ENCODE measurements at places on chromosomes 16 and 17. TPM values are rescaled to one million over a fixed set of nuclear protein-coding genes. Genes with fewer than 3 reads are reported as not detected.

- DNase-seq: no peak
Observed at GRCh38 chr16:87821376-87822107, 47.8 kb downstream of the SLC7A5 start.

DNA sequence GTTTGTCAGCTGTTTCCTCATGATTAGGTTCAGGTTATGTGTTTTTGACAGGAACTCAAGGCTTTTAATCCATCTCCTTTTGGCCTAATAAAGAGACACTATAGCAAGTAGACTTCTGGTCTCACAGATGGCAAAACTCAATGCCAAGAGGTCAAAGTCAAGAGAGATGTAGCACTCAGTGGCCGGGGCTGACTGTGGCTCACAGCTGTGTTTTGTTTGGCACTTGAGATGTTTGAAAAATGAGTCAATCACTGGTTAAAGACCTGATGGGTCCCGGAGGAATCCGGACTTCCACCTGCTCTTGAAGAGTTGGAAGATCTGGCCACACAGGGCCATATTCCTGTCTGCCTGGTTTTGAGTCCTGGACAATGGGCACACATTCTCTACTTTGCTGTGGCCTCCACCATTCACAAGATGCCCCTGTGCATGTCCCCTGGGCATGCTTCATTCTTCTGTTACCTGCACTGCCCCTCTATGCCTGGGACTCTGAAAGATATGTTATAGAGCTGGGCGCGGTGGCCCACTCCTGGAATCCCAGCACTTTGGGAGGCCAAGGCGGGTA is 210.3 kb downstream of the SNX29 start:
- DNase-seq: no peak

DNA sequence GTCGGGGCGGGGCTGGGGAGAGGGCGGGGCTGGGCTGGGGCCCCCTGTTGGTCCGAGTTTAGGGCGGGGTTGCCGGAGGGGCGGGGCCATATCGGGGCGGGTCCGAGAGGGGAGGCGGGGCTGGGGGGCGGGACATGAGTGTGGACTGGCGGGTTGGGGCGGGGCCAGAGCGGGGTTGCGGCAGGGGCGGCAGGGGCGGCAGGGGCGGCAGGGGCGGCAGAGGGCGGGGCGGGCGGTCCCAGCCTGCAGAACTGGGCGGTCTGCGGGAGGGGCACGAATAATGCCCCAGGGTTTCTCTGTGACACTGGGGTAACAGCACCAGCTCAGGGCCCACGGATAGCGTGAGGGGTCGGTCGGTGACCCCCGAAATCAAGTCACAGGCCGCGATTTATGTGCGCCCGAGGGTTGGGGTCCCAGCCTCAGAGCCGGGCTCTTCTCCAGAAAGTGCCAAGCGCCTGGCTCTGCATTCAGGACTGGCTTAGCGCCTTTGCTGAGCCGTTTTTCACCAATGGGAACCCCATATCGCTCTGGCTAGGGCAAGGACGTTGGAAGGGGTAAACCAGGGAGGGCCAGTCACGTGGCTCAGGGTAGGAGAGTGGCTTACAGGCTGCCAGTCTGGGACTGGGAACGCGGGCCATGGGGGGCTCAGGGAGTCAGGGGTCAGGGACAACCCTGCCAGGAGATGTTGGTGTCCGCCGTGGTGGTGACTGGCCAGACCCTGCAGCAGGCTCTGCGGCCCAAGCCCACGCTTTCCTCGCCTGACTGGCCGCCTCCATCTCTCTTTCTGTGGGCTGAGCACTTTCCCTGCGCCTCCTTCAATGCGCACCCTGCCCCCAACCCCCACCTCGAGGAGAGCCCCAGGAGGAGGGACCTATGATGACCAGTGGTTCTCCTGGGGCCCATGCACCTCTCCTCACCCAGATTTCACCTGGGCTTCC is 1.2 kb upstream of the METTL26 start:
- peak; percentile 97 for DNase-seq

- peak; percentile 84 for DNase-seq
Observed at GRCh38 chr16:11232852-11233726, 22.9 kb downstream of the SOCS1 start.

GRCh38 chr17:33240362-33240761 is 52.7 kb downstream of the ASIC2 start:
- DNase-seq: no peak

- no peak for DNase-seq
Observed at GRCh38 chr16:89061590-89062380, 31.9 kb upstream of the ACSF3 start.

DNA sequence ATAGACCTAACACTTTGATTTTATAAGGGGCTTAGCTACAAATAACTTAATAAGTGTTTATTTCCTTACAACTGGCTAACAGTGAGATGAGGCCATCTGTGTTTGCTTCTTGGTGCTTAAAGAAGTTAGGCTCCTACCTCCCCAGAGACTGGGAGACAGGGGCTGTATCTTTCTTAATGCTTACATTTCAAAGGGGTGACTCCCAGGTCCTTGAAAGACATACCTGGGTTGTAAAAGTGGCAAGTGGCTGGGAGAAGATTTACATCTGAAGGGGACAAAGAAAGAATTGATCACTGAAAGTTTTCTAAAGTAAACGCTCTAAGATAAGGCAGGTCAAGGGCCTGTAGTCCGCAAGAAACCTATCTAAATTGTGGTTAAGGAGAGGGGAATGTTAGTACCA is 196.8 kb downstream of the CNTNAP4 start:
- DNase-seq: no peak

GRCh38 chr17:9465210-9465921 is 110.3 kb downstream of the STX8 start:
- no peak for DNase-seq

DNA sequence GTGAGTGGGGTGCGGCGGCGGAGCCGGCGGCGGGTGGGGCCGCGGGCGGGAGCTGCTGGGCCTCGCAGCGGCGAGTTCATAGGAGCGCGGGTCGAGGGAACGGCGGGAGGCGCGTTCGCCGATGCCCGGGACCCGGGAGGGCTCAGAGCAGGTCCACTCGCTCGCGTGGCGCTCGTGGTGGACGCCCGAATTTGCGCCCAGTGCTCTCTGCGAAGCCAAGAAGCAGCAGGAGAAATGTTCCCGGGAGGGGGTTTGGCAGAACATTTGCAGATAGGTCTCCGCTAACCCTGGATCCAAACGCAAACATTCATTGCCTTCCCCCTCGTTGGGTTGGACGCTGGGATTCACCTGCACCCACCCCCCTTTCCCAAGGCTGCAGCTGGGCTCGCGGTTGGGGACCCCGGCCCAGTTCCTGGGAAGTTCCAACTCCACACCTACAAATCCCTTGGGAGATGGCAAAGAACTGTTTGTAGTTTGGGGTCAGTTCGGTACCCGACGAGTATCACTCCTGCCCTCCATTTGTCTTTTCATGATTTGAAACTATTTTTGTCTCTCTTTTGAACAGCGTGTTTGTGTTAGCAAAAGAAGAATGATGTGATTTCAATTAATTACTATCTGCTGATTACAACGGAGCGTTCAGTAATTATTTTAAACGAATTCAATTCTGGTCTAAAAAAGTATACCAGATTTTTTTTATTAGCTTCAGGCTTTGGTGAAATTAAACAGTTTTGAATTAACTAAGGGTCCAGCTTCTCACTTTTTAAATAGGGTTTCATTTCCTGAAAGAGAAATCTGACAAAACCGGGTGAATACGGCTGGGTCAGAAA is 2.3 kb downstream of the NTN1 start:
- no peak for DNase-seq

DNA sequence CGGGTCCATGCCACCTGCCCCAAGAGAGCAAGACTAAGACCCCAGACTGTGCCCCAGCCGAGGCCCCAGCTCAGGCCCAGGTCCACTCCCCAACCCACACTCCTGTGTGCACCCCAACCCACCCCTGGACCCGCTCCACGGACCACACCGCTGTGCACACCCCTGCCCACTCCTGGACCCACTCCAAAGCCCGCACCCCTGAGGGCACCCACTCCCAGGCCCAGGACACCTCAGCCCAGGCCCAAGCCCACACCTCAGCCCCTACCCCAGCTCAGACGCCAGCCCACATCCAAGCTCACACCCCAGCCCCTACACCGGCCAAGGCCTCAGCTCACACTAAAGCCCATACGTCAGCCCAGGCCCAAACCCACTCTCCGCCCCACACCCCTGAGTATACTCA is 1.1 kb downstream of the SPEM3 start:
- DNase-seq: no peak

GRCh38 chr16:7456211-7456610 is 123.6 kb downstream of the RBFOX1 start:
- no peak for DNase-seq

DNA sequence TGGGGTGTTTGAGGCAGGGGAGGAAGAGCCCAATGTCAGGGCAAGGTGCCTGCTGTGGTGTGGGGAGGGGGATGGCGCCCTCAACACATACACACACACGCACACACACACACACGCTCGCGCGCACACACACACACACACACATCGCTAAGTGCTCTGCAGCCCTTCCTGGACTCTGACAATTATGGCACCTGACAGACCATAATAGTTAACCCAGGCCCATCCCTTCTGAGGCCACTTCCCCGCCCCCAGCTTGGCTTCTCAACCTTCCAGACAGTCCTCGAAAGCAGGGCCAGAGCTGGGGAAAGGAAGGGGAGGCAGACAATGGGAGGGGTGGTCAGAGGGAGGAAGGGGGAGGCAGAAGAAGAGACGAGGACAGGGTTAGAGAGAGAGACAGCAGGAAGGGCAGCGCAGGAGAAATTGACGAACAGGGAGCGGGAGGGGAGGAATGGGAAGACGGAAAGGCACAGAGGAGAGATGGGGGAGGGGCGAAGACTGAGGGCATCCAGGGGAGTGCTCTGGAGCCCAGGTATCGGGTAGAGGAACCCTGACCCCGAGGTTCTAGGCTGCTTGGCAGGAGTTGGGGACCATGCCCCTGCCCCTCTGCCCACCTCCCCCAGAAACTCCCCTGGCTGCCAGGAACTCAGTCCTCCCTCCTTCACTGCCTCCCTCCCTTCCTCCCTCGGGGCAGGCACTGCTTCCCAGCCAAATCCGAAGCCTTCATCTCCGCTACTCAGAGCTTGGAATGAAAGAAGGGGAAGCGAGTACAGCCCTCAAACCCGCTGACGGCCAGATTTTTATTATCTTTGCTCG is 4.0 kb downstream of the SRCIN1 start:
- DNase-seq: peak; percentile 84

GRCh38 chr16:29700253-29700987 is 21.4 kb downstream of the QPRT start:
- peak; percentile 83 for DNase-seq

- DNase-seq: no peak
Observed at GRCh38 chr17:74156878-74157277, 46.6 kb upstream of the RPL38 start.

DNA sequence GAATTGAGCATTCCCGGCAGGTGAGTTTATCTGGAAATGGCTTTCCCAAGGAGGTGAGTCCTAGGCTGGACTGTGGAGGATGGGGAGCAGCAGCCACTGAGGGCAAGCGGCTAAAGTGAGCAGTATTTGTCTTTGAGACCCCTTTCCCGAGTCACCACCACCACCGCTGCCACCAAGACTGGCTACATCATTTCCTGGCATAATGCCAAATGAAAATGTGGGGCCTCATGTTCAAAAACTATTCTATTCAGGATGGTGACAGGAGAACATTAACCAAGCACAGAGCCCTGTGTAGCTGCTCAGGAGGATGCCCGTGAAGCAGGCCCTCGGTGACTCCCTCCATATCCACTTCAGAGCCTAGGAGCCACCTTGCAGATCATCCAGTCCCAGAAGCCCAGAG is 46.0 kb downstream of the NOG start:
- no peak for DNase-seq

GRCh38 chr16:78813661-78814311 is 714.3 kb downstream of the WWOX start:
- DNase-seq: no peak

GRCh38 chr17:16273499-16273898 is 56.5 kb downstream of the PIGL start:
- no peak for DNase-seq

- DNase-seq: peak; percentile 88
Observed at GRCh38 chr17:38730526-38731379, 612 bp downstream of the CISD3 start.

DNA sequence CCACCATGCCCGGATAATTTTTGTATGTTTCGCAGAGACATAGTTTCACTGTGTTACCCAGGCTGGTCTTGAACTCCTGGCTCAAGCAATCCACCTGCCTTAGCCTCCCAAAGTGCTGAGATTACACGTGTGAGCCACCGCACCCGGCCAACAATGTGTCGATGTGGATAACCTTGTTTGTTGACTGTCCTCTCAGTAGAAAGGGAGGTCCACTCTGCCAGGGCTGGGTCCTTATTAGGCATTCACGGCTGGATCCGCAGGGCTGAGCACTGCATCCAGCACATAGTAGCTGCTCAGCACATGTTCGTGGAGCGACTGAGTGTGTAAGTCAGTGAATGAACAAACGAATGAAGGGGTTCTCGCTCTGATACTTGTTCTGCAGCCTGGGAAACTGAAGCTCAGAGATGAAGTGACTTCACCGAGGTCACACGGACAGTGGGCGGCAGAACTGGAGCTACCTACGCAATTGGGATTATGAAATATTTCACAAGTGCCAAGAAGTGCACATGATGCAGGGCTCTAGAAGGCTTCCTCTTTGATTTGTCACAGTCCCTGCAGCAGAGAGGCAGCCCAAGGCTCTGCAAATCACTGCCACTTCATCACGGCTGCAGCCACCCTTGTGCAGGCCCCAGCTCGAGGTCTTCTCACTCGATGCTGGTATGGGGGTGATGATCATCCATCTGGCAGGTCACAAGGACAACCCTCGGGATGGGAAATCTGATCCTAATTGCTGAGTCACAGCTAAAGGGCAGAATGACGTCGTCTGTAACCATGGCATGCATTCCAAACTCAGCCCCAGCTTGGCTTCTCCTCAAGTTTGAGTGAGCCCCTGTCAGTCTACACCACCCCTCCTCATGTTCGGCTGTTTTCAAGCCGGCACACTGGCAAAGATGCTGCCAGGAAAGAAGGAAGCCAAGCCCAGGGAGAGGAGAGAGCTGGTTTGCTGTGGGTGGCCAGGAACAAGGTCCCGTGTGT is 28.0 kb upstream of the SNN start:
- DNase-seq: peak; percentile 73

DNA sequence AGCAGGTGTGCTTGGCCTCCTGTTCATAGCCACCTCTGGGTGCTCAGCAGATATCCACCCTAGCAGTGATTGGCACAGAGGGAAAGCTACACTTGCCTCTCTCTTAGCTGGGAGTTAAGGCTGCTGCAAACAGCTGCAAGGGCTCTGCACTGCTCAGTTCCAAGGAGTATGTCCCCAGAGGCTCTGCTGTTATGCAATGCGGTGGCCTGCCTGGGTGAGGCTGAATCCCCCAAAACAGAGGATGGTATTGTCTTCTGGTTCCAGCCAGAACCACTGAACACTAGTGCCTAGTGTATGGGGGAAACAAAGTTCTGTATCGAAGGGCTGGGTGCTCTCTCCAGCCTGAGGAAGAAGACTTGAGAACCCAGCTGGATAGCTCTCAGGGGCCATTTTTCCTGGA is 16.8 kb downstream of the TMEM94 start:
- DNase-seq: no peak

GRCh38 chr16:29007730-29008593 is 23.1 kb downstream of the LAT start:
- DNase-seq: peak; percentile 31

GRCh38 chr16:2194852-2195321 is 1.5 kb downstream of the CASKIN1 start:
- DNase-seq: peak; percentile 74

Gene SLC7A6
- 66.1 TPM for total RNA-seq

Gene PRAC1
- total RNA-seq: not detected

Gene GNPTG
- total RNA-seq: 32.5 TPM

Gene RRAD
- 25.5 TPM for total RNA-seq

Gene OTOP3
- 0.18 TPM for total RNA-seq

Gene NETO2
- 2.2 TPM for total RNA-seq

Gene XPO6
- total RNA-seq: 196 TPM

Gene ZNF624
- not detected for total RNA-seq

Gene KIF19
- total RNA-seq: not detected

Data from stomach (tissue), 19 donors.